ENCODE measurements at places on chromosomes 3 and 15. TPM values are rescaled to one million over a fixed set of nuclear protein-coding genes. Genes with fewer than 3 reads are reported as not detected.

The ACAN gene
- 1.4 TPM for total RNA-seq

The DPPA2 gene
- total RNA-seq = not detected

The SLCO2A1 gene
- total RNA-seq = 0.22 TPM

The GOLGA6B gene
- not detected for total RNA-seq

The MAGEL2 gene
- total RNA-seq = not detected

The CASR gene
- not detected for total RNA-seq
